ENCODE measurements at places on chromosomes 12 and 14. TPM values are rescaled to one million over a fixed set of nuclear protein-coding genes. Genes with fewer than 3 reads are reported as not detected.

DNA sequence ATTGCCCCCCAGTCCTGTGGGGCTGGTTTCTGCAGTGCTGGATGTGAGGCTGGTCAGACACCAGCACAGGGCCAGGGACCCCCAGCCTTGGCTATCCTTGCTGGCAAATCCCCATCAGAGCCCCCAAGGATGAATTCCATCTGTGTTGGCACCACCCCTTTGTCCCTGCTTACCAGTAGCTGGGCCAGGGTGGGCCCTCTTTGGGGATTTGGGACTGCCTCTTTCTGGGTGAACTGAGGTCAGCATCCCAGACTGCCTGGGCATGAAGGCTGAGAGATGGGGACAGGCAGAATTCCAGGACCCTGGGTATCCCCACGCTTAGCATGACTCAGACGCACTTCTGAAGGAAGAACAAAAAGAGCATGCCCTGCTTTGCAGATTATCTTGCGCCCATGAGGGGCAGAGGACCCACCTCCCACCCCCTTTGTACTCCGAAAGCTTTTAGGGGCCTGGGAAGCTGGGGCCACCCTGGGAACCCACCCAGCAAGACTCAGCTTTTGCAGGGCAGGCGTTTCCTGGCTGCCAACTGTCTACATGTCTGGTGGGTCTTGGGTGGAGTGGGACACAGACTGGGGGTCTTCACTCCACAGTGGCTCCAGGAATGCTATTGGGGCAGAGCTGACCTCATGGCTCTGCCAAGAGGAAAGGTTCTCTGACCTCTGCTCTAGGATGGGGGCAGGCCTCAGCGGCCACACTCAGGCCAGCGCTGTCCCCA is 26.8 kb downstream of the RFLNA start:
- H3K27me3 ChIP-seq = no peaks in the 10 kb centered on the region
- peaks cover 19% of the 10 kb centered on the region for H3K36me3 ChIP-seq
- no peak for DNase-seq
- no peak overlapping the region for H3K27ac ChIP-seq
- H3K4me1 ChIP-seq = no peaks in the 10 kb centered on the region
- H3K4me3 ChIP-seq = no peak overlapping the region

DNA sequence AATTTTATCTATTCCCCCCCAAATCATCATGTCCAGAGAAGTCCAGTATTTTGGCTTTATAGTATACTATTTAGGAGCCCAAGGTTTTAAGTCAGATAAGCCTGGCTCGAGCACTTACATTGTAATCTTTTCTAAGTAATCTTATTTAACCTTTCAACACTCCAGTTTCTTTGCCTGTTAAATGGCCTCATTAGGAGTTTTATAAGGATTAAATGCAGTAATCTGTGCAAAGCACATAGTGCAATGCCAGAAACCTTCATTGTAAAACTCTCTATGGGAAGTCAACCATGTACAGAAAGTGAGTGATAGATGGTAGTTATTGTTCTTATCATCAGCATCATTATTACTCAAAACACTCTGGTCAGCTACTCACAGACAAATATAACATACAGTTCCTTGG is 1330.4 kb downstream of the SLC16A7 start:
- H3K4me3 ChIP-seq = no peak overlapping the region
- no peak for DNase-seq
- no peak overlapping the region for H3K27ac ChIP-seq
- H3K27me3 ChIP-seq = no peaks in the 10 kb centered on the region
- no peaks in the 10 kb centered on the region for H3K4me1 ChIP-seq

DNA sequence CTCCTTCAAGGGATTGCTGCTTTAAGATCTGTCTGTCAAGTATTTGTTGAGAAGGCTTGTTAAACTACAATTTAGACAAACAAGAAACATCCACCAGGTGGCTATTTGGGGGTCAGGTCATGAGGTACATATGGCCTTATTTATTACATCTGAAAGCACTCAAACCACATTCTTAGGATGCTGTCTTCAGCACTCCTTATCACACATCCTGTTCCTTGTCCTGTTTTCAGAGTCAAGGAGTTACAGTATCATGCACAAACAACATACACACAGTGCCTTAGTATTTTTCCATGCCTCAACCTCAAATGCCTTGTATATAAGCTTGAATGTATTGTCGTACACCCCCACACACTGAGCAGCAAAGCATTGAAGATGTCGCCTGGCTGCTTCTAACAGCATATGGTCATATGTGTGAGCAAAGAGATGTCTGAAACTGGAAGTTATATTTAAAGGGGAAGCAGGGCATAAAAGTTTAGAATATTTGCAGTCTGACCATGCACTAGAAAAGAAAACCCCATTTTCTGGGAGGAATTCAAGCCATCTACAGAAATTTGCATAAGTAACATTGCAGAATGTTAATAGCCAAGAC is 83.8 kb downstream of the KCNMB4 start:
- DNase-seq = no peak
- H3K36me3 ChIP-seq = peaks cover 3% of the 10 kb centered on the region
- no peak overlapping the region for H3K4me3 ChIP-seq
- H3K4me1 ChIP-seq = no peaks in the 10 kb centered on the region
- no peaks in the 10 kb centered on the region for H3K27me3 ChIP-seq

DNA sequence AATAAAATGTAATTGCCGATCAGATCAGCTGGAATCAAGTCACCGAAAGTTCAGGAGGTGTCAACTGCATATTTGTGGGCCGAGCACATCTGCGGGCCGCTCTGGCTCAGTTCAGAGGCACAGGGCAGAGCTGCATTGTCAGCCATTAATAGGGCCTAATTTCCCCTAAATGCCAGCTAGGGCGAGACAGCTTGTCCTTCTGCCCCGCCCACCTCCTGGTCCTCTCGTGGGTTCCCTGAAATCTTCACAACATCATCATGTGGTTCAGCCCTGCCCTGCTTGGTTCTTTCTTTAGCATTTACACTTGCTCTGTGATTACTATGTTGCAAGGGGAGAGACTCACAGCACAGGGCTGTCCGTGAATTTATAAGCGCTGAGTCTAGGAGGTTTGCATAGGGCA is 148.9 kb downstream of the CHST11 start:
- no peak for DNase-seq
- no peaks in the 10 kb centered on the region for H3K27me3 ChIP-seq
- H3K4me3 ChIP-seq = peak overlapping the region; percentile 29
- H3K36me3 ChIP-seq = no peaks in the 10 kb centered on the region
- peak overlapping the region; percentile 38 for H3K27ac ChIP-seq

DNA sequence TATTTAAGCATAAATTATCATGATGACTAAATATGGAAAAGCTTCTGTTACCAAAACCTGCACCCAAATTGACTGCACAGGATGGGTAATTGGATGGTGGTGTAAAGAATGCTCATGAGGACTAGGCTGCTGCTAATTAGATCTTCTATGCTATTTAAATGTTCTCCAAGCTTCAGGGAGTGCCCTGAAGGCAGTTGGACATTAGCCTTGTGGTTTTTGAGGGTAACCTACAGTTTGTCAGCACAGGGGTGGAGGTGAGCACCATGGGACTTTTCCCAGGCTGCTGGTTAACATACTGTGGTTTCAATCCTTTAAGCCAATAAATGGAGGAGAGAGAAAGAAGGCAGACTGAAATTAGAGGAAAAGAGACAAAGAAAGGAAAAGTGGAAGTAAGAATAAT is 145.0 kb downstream of the WIF1 start:
- no peak for DNase-seq
- H3K27me3 ChIP-seq = peaks cover 19% of the 10 kb centered on the region
- H3K27ac ChIP-seq = no peak overlapping the region
- H3K4me3 ChIP-seq = no peak overlapping the region
- H3K4me1 ChIP-seq = peaks cover 3% of the 10 kb centered on the region
- H3K36me3 ChIP-seq = no peaks in the 10 kb centered on the region

DNA sequence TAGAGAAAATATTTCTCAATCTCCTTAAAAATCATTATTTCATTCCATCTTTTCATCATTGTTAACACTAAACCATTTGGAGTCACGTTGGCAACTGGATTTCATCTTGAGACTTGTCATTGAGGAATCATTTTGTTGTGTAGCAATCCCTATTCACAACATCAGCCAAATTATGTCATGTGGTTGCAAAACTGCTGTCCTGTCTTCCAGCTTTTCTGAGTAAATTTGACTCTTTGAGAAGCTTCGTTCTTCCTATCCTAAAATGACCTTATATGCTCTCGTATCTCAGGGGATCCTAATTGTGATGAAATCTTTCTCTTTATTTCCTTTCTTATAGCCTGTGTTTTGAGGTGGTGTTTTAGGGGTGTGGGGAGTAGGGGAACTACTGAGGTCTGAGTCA is 30.6 kb upstream of the KICS2 start:
- no peak overlapping the region for H3K27ac ChIP-seq
- H3K36me3 ChIP-seq = no peaks in the 10 kb centered on the region
- DNase-seq = no peak
- no peaks in the 10 kb centered on the region for H3K4me1 ChIP-seq
- H3K4me3 ChIP-seq = no peak overlapping the region
- H3K27me3 ChIP-seq = no peaks in the 10 kb centered on the region

- peak overlapping the region; percentile 92 for H3K27ac ChIP-seq
- H3K36me3 ChIP-seq = no peaks in the 10 kb centered on the region
- no peaks in the 10 kb centered on the region for H3K27me3 ChIP-seq
- no peak for DNase-seq
These were observed 215.9 kb downstream of the CHST11 start for GRCh38 chr12:104672501-104673265.

DNA sequence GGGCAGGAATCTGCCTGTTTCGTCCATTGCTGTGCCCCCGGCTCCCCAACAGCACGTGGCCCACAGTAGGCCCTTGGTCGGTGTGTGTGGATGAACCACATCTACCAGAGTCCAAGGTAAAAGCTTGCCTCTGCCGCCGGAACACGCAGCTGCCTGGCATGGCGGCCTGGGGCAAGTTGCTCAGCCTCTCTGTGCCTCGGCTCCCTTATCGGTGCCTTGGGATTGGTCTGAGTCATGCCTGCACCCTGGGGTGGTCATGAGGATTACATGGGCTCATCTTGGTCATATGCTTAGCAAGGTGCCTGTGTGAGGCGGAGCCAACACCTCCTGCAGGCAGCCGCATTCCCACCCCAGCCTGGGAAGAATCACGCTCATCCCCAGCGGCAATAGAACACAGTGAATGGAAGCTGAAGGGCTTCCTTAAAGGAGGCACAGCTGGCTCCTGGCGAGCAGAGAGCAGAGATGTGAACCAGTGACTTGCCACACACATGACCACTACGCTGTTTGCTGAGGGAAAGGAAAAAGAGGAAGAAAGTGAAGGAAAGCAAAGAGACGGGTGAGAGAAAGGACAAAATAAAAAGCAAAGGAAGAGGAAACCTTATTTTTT is 5.5 kb upstream of the SCARB1 start:
- H3K4me3 ChIP-seq = no peak overlapping the region
- H3K4me1 ChIP-seq = peaks cover 3% of the 10 kb centered on the region
- no peaks in the 10 kb centered on the region for H3K27me3 ChIP-seq
- no peak for DNase-seq

GRCh38 chr12:132520421-132521199 is 30.7 kb downstream of the FBRSL1 start:
- H3K4me1 ChIP-seq = peaks cover 5% of the 10 kb centered on the region
- H3K27ac ChIP-seq = no peak overlapping the region
- no peaks in the 10 kb centered on the region for H3K27me3 ChIP-seq

DNA sequence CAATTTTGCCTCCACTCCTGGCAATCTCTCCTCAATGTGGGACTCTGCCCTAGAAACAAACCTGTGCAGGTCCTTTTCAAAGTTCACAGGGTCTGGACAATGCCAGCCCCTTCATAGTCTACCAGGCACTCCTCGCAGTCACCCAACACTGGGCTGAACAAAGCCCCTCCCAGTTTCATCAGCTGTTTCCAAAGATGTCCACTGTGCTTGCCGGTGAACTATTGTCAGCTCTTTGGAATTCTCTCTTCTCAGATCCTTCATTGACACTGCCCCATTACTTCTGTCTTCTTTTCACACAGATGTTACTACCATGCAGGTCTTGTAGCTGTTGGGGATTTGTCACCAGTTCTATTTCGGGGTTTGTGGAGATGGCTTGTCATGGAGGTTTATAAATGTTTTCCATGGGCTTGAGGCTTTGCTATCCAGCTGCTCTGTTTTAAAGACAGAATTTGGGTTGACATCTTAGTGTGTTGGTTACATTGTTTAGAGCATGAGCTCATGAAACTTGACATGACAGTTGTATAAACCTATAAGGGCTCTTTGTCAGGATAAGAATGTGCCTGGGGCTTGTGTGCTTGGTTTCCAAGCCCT is 77.3 kb upstream of the DHRS4 start:
- H3K36me3 ChIP-seq = no peaks in the 10 kb centered on the region
- no peak for DNase-seq
- H3K27me3 ChIP-seq = peaks cover 29% of the 10 kb centered on the region
- H3K27ac ChIP-seq = no peak overlapping the region
- no peak overlapping the region for H3K4me3 ChIP-seq

DNA sequence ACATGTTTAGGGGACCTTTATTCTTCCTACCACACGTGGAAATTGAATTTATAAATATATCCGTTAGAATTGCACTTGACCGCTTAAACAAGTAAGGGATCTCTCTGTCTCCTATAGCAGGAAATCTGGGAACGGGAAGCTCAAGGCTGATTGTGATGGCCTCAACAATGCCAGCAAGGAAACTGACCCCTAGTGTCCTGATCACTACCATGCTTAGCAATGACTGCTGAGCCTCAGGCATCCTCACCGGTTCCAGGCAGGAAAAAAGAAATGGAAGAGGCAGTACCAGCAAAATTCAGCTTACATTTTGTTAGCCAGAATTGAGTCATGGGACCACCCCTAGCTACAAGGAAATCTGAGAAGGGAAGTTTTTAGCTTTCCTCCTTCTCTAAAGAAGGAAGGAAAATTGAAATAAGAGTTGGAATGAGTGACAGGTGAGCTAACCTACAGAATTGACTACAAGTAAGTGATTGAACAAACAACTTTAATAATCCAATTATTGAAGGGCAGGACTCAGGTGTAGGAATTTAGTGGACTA is 43.9 kb upstream of the AMN1 start:
- no peaks in the 10 kb centered on the region for H3K4me1 ChIP-seq
- DNase-seq = no peak
- H3K27ac ChIP-seq = no peak overlapping the region
- H3K36me3 ChIP-seq = no peaks in the 10 kb centered on the region
- peaks cover 4% of the 10 kb centered on the region for H3K27me3 ChIP-seq

DNA sequence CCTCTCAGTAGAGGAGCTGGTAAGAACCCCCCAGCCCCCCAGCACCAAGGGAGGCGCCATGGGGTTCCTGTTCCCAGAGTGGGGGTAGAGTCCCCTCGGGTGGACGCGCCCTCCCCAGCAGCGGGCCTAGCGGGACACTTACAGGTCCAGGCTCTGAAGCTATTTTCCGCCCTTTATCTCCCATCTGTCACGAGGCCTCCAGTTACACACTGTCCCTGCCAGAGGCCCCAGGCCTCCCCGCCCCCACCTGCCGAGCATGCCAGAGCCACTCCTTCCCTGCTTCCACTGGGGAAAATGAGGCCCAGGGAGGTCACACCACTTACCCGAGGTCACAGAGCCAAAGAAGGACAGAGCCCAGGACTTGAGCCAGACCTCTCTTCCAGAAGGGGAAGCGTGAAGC is 3.1 kb downstream of the C14orf180 start:
- H3K36me3 ChIP-seq = no peaks in the 10 kb centered on the region
- H3K4me1 ChIP-seq = no peaks in the 10 kb centered on the region
- no peak overlapping the region for H3K27ac ChIP-seq
- peaks cover 20% of the 10 kb centered on the region for H3K27me3 ChIP-seq

SERPINA1 gene
- total RNA-seq = not detected

MYF5 gene
- total RNA-seq = not detected

CACNA2D4 gene
- total RNA-seq = 0.92 TPM

REP15 gene
- 1.3 TPM for total RNA-seq

KRT77 gene
- total RNA-seq = not detected

HPD gene
- total RNA-seq = not detected

OR4E2 gene
- not detected for total RNA-seq

All from chondrocyte (in vitro differentiated cells).